ENCODE measurements at places on chromosomes 6 and 20. TPM values are rescaled to one million over a fixed set of nuclear protein-coding genes. Genes with fewer than 3 reads are reported as not detected.

DNA sequence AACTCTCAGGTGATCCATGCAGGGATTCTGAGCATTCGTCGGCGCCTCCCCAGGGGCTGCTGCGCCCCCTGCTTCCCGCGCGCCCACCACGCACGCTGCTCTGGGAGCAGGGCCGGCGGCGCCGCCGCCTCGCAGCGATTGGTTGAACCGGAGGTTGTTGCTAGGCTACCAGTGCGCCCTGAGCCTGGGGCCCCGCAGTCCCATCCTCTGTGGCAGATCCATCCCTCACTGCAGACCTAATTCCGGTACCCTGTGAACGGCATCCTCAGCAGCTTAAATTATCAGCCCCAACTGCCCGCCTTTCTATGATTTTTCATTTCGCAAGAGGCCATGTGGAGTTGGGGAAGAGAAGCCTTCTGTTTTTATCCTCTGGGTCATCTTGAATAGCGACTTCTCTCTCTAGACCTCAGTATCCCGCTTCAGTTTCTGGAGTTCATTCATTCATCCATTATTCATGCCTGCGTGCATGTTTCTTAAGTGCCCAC lies 15.4 kb downstream of the PNPLA1 start:
- DNase-seq = no peak

DNA sequence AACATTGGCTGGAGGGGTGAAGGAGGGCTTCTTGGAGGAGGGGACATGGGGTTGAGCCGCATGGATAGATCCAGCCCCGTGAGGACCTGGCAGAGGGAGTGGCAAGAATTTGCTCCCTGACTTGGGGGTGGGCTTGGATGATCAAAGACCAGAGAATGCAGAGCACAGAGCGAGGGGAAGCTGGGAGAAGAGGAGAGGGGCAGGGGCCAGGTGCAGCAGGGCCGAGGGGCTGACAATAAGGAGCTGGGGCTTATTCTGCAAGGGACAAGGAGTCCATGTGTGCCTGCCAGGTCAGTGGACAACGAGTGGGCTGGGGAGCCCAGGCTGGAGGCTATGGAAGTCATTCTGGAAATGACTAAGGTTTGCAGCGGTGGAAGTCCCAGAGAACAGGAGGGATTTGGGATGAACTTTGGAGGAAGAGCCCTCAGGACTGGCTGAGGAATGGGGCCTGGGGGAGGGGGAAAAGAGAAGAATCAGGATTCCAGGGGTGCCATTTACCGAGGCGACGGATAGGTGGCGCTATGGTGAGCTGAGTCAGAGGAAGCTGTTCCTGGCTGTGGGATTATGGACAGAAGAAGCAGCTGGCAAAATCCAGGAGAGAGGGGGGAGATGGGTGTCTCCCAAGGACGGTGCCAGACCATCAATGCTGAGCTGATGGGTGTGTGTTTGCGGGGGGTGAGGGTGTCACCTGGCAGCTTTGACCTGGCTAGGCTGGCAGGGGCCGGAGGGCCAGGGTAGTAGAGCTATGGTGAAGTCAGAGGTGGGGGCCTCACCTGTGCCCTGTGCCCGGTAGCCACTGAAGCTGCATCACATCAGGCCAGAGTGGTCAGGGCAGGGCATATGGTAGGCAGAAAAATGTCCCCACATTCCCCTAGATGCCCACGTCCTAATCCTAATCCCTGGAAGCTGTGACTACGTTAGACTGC lies 7.8 kb downstream of the KCNG1 start:
- peak; percentile 97 for DNase-seq

- DNase-seq = no peak
Measured at GRCh38 chr6:87391334-87391733, 16.4 kb upstream of the CFAP206 start.

DNA sequence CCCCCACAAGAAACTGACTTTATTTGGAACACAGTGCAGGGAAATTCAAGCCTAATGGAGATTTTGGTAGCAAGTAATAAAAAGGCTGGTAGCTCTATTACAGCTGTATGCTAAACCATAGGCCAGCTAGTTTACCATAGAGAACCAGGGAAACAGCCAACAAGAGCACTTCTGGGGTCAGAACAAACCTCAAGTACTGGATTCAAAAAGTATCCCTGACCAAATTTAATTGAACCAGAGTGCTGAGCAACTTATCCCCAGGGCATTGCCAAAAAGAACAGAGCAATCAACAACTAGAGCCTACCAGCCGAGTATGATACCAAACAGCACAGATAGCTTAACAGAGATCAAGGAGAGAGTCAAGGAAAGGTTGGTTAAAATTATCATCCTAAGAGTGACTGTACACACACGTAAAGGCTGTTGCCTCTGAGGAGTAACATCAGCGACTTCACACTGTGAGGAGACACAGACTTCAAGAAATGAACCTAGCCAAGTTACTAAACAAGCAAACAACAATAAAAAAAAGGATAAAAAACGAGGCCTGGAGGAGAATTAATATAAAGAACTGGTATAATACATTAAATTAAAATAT lies 11.5 kb upstream of the ASF1A start:
- no peak for DNase-seq

DNA sequence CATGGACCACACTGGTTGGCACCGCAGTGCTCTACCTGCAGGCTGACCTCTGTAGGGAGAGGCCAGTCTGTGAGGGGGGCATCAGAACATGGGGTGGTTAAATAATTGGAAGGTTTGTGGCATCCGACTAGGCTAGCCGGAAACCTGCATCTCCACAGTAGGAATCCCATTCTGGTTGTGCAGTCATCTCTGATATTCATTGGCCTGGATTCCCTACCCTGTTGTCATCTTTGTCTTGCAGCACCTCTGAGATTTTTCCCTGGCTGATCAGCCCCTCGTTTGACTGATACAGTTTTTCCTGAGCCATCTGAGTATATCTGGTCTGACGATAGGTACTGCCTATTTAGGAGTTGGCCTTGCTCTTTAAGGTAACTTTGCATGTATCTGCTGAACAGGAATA lies 259.4 kb downstream of the TMEM242 start:
- DNase-seq = no peak

- no peak for DNase-seq
Measured at GRCh38 chr20:24098886-24099285, 110.3 kb upstream of the GGTLC1 start.

GRCh38 chr6:80862756-80863155 lies 756.3 kb downstream of the BCKDHB start:
- no peak for DNase-seq

DNA sequence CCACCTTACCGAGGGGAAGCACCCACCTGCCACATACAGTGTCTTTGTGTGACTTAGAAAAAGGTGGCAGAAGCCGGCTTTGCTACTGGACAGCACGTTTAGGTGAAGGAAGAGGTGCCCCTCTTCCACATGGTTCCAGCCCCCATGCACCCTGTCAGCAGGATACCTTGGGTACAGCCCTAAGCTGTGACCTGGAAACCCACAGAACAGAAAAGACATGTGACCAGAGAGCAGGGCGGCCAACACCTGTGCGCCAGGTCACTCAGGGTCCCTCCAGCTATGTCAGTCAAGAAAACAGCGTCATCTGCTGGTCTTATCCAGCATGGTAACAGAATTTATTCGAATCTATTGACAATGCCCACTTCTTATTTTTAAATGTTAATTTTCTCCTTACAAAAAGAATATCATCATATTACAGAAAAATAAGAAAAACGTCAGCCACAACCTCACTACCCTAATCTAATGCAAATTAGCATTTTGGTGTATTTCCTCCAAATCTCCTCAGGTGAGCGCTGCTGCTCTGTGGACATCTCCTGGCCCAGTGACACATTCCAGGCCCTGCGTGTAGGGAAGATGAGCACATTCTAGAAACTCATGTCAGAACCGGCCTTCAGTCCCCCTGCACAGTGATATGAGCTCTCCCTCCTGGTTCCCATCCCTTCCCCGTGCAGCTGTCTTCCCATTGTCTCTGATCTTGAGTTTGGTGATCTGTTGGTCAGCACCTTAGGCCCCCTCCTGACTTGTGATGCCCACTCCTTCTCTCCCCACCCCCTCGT lies 37.2 kb downstream of the GTF2H5 start:
- no peak for DNase-seq

GRCh38 chr20:23143986-23144690 lies 58.0 kb upstream of the CD93 start:
- no peak for DNase-seq

DNA sequence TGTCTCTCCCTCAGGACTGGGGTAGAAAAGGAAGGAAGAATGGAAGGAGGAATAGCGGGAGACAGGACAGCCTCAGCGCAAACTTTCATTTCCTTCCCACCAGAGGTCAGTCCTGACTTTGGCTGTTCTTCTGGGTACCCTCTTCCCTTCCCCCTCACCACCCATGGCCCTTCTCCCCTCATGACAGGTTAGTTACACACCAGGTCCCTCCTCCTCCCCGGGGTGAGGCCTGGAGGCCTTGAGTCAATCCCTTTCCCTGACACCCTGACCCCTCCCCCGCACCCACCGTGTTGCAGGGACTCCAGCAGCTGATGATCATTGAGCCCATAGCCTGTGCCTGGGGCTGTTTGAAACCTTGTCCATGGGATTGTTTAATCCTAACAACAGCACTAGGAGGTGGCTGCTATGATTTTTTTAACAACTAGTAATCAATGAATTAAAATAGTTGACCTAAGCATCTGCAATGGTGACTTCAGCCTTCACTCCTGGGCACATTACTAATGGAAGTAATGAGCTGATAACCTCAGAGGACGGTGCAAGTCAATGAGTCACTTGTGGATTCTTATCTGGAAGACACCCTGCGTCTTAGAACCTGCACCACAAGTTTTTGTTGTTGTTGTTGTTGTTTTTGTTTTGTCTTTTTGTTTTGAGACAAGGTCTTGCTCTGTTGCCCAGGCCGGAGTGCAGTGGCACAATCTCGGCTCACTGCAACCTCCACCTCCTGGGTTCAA lies 46.6 kb upstream of the CCDC167 start:
- DNase-seq = no peak

DNA sequence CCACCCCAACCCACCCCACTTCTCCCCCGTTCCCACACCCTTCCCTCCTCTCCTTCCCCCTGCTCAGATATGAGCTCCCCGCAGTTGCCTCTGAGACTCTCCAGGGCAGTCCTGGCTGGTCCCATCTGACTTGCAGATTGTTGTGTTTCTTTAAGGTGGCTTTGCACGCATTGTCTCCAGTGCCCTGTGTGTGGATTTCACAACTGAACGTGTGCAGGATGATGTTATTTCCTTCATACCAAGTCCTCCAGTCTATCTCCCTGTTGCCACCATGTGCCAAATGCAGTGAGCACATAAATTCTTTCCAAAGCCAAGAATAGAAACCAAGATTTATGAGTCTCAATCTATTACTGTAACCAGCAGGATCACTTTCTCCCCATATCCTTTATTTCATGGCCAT lies 79.1 kb downstream of the TMEM242 start:
- DNase-seq = peak; percentile 88

GRCh38 chr20:53916173-53916512 lies 154.3 kb downstream of the BCAS1 start:
- no peak for DNase-seq

GRCh38 chr6:170405311-170405975 lies 98.9 kb downstream of the FAM120B start:
- peak; percentile 94 for DNase-seq

DNA sequence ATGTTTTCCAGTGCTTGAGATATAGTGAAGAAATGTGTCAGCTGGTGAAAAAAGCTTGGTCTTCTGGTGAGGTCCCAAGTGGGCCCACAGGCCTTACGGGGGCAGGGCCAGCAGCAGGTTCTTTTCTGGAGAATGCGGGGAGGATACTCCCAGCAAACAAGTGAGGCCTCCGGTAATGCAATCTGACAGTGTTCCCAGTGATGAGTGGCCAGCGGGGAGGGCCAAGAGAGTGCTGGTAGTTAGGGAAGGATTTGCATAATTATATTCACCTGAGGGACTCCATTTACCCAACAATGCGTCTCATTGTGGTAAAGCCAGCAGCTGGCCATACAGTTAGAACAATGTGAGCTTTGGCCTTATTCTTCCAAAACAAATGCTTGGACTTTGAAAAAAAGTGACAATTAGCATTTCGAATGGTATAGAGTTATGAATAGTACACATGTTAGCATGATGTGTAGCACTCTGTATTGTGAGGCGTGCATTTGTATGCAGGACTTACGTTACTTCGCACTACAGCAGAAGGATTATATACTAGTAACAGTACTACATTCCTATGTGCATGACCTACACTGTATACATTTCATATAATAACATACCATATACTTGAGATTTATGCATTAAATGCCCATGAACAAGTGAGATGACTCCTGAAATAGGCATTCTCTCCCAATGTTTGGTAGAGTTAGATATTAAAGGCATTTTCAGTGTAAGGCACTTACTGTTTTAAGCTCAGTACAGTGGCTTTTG lies 69.8 kb downstream of the MYB start:
- DNase-seq = no peak

DNA sequence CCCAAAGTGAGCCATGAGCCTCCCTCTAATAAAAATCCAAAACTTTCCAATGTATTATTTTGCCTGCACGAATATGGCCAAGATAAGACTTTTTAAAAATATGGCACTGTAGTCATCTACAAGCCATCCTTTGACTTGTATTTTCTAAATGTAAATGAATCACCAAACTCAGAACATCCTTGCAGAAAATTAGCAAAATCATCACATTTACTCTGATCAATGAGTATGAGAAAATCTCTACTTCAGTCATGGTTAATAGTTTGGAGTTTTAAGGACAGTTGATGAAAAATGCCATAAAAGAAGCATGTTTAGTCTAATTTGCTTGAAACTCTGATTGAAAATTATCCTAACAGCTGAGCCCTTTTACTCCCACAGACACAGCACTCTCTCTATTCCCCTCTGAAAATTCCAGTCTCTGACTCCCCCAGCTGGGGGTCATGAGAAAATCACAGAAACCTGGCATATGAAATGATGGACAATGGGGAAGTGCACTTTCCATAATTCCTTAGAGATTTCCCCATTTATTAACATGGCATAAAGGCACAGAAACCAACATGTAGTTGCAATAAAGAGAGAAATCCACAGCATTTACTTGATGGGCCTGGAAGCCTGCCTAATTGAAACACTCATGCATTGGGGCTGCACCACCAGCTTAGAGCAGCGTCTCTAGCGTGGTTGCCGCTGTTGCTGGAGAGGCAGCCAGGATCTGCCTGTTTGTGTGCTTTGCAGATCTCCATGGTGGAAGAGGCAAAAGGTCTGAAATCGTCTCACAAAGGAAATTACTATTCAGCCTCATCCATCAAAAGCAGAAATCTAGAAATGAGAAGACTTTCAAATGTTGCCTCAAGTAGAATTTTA lies 214.0 kb downstream of the WDR27 start:
- no peak for DNase-seq

GRCh38 chr20:44219170-44219730 lies 8.7 kb upstream of the OSER1 start:
- DNase-seq = no peak

- DNase-seq = peak; percentile 31
Measured at GRCh38 chr20:53707371-53708055, 113.9 kb upstream of the ZNF217 start.

- DNase-seq = no peak
Measured at GRCh38 chr20:22379472-22379871, 204.9 kb downstream of the FOXA2 start.

CEBPB gene
- 75.7 TPM for total RNA-seq

TRIM31 gene
- not detected for total RNA-seq

BMP5 gene
- 0.36 TPM for total RNA-seq

RBM24 gene
- total RNA-seq = 1.4 TPM

SCUBE3 gene
- total RNA-seq = 62.5 TPM

HEY2 gene
- total RNA-seq = 2.2 TPM

GABRR2 gene
- total RNA-seq = not detected

RFX6 gene
- total RNA-seq = not detected
